ENCODE measurements at places on chromosomes 7 and 10.

DNA sequence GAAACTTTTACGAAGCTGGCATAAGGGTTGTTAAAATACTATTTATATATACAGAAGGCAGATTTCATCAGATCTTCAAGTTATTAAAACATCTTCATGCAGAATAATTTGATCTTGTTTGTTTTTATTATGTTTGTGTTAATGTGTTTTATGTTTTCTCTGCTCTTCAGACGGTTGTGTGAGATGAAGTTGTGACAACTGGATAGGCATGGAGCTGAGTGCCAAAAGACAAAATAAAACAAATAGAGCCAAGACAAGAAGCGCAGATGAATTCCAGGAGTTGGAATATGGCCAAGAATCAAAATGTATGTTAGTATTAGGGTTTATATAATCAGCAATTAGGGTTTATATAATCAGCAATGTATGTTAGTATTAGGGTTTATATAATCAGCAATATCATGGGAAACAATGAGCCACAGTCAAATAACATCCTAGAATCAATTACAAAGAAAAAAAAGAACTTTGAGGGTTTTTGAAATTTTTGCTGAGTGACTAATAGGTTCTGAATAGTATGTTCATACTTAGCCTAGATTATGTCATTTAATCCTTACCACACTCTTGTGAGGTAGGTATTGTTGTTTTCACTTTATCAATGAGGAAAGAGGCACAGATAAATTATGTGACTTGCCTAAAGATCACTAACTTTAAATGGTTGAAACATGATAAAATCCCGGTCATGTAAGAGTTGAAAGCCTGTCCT lies 488.0 kb upstream of the STEAP1 start:
- no peak for DNase-seq

GRCh38 chr7:49772916-49773217 lies 571 bp upstream of the VWC2 start:
- DNase-seq = no peak

DNA sequence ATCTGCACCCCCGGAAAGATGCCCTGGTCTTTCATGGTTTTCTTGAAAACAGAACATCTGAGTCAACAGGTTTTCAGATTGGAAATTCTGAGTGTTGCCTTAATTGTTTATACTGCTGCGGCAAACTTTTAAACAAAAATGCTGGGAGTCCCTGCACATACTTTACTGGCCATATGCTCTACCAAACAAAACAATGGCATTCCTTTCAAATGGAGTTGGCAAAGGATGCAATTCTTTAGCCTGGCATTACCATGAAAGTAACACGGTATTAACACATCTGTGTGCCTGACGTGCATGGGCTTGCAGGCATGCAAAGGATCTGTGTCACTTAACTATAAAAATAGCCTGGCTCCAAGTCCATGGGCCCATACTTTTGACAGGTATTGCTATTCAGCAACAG lies 4.2 kb downstream of the INHBA start:
- DNase-seq = no peak

- DNase-seq = no peak
Measured at GRCh38 chr10:73506491-73506890, 10.7 kb upstream of the PPP3CB start.

- DNase-seq = no peak
Measured at GRCh38 chr7:159019111-159019510, 125.6 kb downstream of the VIPR2 start.

GRCh38 chr7:103347507-103348267 lies at the start of gene PSMC2:
Gene PSMC2 (plus strand): TSS chr7:103347643. CDS start chr7:103347712, 69 bp downstream.
- DNase-seq = peak; percentile 90

GRCh38 chr7:114670676-114671075 lies 251.2 kb upstream of the MDFIC start:
- no peak for DNase-seq

DNA sequence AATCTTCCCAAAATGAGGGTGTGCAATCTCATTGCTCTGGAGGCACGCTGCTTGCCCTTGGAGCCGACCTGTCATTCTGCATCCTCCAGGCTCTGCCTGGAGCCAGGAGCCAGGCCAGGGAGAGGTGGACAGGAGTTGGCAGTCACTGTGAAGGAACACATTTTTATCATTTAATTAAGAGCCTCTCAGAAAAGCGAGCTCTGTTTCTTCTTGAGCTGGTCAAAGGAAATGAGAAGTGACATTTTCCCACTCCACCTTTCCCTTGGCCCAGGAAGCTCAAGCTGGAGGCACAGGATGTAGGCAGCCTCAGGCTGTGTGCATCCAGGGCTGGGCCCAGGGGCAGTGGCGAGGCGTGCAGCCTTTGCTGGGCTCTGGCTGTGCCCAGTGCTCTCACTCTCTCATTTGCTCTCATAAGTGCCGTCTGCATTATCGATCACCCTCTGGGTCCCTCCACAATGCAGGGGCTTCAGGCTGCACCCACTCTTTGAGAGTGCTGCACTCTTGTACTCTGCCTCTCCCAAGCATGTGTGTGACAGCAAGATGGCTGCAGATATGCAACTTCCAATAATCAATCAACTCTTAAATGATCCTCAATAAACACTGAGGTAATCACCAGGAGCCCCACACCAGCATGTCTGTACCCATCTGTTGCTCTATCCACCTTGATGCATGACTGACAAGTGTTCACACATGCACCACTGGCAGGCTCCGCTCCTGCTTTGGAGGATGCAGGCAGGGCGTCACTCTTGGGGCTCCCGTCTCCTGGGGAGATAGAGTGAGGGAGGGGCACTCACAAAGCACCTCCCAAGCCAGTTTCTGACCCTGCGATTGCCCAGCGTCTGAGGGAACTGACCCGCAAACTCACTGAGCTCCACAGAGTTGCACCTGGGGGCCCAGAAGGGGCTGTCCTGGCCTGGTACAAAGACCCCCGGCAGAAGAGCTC lies 171.4 kb downstream of the ZNF248 start:
- no peak for DNase-seq

Measured in CD4-positive, alpha-beta T cell treated with Interleukin-12 subunit alpha and Interleukin-12 subunit beta, for 1 hour (primary cell).